Stimulated activated CD4-positive, alpha-beta T cell treated with anti-CD3 and anti-CD28 coated beads, Interleukin-2, amount 100 ng/mL, for 24 hours (primary cell): ENCODE measurements at places on chromosomes 6 and 20.

- DNase-seq, result no peak
These were observed 812 bp upstream of the SMIM13 start for GRCh38 chr6:11092668-11093375.

- no peak for DNase-seq
These were observed 49.0 kb upstream of the RNF24 start for GRCh38 chr20:4064144-4064909.

DNA sequence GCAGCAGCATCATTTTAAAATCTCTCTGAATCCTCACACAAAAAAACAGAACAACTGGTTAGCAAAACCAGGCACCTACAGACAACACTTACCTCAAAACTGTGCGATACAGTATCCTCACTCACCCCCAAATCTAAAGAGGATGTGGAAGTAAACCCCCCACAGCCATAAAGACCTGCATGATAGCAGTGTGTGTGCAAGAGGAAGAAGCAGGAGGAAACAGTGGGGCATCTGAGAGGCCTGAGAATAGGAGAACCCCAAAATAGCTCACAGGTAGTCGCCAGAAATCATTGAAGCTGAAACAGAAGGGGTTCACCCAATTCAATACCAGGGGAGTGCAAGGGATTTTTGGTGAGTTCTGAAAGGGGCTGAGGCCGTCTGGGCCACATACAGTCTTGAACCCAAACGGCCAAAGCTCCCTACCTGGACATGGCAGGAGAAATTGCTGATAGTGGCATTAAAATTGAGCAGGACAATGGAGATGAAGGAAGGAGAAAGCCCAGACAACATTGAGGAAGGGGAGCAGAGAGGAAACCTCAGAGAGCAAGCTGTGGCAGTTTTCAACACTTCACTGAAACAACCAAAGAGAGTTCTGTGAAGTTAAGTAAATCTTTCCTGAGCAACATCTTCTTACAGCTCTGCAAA lies 129.7 kb downstream of the FIG4 start:
- no peak for DNase-seq

- no peak for DNase-seq
These were observed 320.9 kb upstream of the SASH1 start for GRCh38 chr6:148021699-148022098.

DNA sequence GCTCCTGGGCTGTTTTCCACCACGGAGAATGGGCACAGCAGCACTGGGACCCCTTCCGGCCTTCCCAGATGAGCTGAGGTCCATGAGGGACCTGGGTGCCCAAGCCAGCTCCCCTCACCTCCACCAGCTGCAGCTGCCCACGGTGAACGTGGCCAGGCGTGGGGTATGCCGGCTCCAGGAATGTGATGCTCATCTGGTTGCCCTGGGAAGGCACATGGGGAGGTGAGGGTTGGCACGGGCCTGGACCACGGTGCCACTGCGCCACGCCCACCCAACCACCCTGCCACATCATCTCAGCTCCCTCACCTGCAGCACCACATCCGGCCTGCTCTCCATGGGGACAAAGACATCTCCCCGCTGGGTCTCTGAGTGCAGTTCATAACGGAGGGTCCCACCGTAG lies 23.8 kb downstream of the ADRM1 start:
- no peak for DNase-seq

GRCh38 chr6:12522347-12522746 lies 194.2 kb upstream of the PHACTR1 start:
- no peak for DNase-seq

- no peak for DNase-seq
These were observed 468.2 kb upstream of the ARID1B start for GRCh38 chr6:156309017-156309416.

GRCh38 chr6:42135722-42136121 lies 6.7 kb downstream of the C6orf132 start:
- DNase-seq, result no peak

- DNase-seq, result no peak
These were observed 8.5 kb downstream of the QRSL1 start for GRCh38 chr6:106637717-106638341.

- DNase-seq, result no peak
These were observed 23.7 kb downstream of the RANBP9 start for GRCh38 chr6:13687917-13688351.

GRCh38 chr6:68054756-68055155 lies 580.3 kb upstream of the ADGRB3 start:
- no peak for DNase-seq

DNA sequence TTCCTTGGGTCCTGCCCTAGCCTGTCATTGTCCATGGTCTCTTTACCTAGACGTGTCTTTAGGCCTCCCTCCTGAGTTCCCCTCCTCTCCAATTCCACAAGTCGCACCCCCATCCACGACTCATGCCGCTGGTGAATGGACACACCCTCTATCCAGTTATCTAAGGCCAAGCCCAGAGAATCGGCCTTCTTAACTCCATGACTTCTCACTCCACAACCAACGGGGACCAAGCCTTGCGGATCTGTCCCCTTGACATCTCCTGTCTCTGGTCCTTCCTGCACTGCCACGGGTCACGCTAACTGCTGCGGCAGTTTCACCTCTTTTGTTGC lies 7.0 kb upstream of the RREB1 start:
- no peak for DNase-seq

- DNase-seq, result no peak
These were observed 8.3 kb downstream of the NT5E start for GRCh38 chr6:85458184-85458583.

GRCh38 chr6:39876111-39876510 lies 58.2 kb downstream of the MOCS1 start:
- no peak for DNase-seq

DNA sequence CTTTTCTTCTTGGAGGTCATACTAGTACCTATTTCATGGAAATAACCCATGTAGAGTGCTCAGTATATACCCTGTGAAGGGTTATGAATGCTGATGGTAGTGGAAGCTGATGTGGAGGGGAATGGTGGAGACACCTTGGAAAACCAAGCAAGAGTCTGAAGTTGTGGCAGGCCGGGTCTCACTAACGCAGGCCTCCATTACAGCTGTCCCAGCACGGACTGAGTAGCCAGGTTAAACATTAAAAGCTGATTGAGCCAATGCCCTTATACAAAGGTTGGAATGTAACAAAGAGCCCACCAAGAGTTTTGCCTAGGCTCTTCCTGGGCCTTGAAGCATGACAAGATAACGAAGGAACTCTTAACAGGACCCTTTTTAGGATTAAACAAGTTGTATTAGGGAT lies 2.1 kb upstream of the PCMTD2 start:
- DNase-seq, result no peak

DNA sequence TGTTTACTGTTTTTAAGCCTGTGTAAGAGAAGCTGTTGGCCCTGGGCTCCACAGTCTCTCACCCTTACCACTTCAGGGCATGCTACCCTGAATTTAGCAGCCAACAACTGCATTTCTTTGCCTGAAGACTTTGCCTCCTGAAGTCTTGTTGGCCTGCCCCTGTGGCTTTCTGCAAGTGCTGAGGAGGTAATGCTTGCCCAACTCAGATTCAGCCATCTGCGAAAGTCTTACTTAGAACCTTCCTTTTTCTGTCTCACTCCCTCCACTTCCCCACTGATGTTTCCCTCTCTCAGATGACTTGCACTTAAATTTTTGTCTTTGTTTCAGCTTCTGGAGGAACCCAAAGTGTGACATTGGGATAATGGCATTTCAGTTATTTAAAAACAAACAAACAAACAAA lies 11.8 kb upstream of the IBTK start:
- DNase-seq, result no peak
